Small intestine (tissue), 16 donors: ENCODE measurements at places on chromosomes 1 and 21.

GRCh38 chr1:68379085-68379478, 70.7 kb downstream of the RPE65 start:
- no peak for DNase-seq

DNA sequence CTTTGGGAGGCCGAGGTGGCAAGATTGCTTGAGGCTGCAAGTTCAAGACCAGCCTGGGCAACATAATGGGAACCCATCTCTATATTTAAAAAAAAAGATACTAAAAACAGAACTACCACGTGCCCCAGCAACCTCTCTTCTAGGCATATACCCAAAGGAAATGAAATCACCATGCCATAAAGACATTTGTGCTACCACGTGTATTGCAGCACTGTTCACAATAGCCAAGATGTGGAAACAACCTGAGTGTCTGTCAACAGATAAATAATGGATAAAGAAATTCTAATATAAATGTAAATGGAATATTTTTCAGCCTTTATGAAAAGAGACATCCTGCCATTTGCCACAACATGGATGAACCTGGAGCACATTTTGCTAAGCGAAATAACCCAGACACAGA, 128.6 kb downstream of the PCNX2 start:
- DNase-seq = no peak

GRCh38 chr1:5745800-5746610, 246.2 kb downstream of the NPHP4 start:
- peak; percentile 58 for DNase-seq

DNA sequence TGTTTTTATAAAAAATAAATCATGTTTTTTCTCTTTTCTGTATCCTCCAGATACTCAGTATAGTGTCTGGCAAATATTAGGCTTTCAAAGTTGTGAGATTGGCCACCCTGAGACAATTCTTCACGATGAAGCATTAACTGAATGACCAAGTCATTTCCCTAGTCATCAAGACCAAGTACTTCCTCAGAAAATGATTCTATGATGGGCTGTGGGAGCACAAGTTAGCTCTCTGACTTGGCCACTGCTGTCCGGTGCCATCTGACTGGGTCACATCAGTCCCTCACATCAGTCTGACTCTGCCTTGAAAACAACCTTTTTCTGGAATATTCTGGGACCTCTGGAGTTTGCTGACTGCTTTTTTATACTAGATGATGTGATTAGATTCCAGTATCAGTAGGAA, 13.5 kb upstream of the YRDC start:
- no peak for DNase-seq

GRCh38 chr1:91776068-91776794, 109.7 kb downstream of the TGFBR3 start:
- DNase-seq = no peak

GRCh38 chr1:20114021-20114648, 5.2 kb downstream of the PLA2G2D start:
- DNase-seq = no peak

GRCh38 chr1:220353229-220354012, 81.2 kb upstream of the RAB3GAP2 start:
- DNase-seq = no peak

DNA sequence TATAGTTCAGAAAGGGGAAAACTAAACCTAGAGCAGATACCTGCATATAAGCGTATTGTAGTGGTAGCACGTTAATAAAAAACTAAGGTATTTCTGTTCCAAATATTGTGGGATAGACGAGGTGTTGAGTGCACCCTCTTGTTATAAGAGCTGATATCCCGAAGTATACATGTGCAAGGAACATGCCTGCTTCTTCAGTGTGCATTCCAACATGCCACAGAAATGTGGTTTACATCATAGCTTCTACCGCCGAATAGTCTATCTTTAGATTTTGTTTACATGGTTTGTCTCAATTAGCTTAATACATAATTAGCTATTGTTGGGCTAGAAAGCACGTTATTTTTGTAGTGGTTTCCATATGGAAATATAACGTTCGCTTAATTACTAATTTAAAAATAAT, 2.2 kb downstream of the CHRM3 start:
- DNase-seq = no peak

- no peak for DNase-seq
Observed at GRCh38 chr1:228891272-228892034, 156.2 kb downstream of the RHOU start.

GRCh38 chr1:234836045-234836681, 226.2 kb upstream of the IRF2BP2 start:
- DNase-seq = no peak

- DNase-seq = no peak
Observed at GRCh38 chr1:107670397-107671040, 294.5 kb downstream of the VAV3 start.

DNA sequence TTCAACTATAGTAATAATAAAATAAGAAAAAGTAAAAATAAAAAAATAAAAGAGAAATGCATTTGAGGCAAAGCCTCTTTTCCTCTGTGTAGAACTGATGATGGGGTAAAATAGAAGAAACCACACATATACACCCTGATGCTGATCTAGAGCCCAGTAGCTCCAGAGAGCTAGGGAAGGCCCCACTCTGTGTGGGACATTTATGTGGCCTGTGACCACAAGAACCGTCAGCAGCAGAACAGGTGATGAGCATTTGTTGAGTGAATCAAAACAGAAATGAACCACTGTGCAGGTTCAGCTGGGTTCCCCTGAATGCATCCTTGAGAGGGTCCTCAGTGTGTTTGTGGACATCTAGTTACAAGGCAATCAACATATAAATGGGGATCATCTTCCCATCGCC, 221.8 kb upstream of the HOOK1 start:
- DNase-seq = no peak

DNA sequence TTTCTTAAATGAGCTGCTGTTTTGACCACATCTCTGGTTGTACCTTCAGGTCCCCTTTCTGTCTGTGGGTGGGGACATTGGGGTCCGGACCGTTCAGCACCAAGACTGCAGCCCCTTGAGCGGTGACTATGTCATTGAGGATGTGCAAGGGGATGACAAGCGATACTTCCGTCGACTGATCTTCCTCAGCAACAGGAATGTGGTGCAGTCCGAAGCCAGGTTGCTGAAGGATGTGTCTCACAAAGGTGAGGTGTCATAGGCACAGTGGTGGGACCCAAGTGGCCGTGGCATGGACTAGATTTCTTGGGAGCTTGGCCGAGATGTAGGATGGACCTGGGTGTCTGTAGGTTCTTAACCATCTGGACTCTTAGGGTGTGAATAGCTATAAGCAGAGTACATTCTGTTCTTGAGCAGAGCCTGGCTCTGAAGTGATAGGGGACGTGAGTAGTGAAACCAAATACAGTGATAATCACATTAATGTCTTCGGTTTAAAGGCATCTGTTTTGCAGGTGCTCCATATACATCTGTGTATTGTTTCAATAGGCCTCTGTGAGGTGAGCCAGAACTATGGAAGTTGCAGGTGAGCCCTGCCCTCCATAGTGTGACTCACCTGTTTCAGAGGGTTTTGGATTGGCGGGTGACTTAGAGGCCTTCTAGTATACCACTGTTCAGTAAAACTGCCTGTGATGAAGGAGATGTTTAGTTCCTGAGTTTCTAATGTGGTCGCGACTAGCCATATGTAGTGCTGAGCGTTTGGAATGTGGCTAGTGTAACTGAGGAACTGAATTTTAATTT, 6.4 kb downstream of the METTL13 start:
- DNase-seq = no peak

- DNase-seq = no peak
Observed at GRCh38 chr1:2605509-2606395, 19.2 kb downstream of the PRXL2B start.

GRCh38 chr1:212677136-212677535, 22.5 kb downstream of the BATF3 start:
- DNase-seq = no peak

DNA sequence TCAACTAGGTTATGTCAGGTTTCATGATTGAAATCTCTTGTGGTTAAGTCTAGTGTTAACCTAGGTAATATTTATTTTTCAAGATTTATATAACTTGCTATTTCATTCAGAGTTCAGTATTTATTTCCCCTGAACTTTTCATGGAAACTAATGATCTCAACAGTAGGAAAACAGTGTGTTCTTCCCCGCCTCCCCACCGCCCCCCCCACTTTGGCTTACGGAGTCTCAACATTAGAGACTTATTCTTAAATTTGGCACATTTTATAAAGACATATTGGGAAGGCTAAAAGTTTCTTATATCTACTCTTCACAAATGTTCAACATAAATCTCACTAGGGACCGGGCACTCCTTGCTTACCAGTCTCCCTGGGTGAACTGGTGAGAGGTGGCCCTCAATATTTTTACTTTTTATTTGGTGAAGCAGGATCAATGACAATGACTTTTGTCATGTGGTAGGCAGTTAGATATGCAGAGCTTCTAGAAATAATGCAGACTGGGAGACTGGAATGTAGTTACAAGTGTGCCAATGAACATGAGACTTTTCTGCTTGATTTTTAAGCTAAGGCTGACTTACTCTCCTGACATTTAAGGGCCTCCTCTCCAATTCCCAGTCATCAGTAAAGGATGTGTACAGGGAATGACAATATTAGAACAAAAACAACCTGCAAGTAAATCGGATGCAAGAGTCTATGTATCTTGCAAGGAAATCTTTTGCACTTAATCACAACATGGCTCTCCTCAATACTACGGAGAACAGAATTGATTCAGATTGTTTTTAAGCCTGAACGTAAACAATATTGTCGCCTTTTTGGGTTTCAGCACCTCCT, 1.7 kb upstream of the MAN1A2 start:
- DNase-seq = no peak

DNA sequence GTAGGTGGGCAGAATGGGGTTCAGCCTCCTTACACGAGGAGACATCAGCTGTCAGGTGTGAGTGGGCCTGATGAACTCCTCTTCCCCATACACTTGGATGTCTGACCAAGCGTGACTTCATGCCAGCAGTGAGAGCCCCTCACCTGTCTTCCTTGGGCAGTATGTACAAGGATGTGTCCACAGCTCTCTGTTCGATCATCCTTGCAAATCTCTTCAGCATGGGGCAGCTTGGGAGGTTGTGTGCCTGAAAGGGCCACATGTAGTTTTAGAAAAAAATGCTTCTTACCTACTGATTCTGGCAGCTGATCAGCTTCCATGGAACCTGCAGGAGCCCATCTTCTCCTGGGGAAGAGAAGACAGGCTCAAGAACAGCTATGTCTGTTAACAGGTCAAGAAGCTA, 18.0 kb downstream of the ACP6 start:
- DNase-seq = no peak

- DNase-seq = peak; percentile 39
Observed at GRCh38 chr1:12601700-12602658, 16.0 kb downstream of the DHRS3 start.

- no peak for DNase-seq
Observed at GRCh38 chr1:87535551-87535950, 206.9 kb downstream of the LMO4 start.

GRCh38 chr1:53373246-53373645, 45.4 kb upstream of the LRP8 start:
- DNase-seq = no peak

DNA sequence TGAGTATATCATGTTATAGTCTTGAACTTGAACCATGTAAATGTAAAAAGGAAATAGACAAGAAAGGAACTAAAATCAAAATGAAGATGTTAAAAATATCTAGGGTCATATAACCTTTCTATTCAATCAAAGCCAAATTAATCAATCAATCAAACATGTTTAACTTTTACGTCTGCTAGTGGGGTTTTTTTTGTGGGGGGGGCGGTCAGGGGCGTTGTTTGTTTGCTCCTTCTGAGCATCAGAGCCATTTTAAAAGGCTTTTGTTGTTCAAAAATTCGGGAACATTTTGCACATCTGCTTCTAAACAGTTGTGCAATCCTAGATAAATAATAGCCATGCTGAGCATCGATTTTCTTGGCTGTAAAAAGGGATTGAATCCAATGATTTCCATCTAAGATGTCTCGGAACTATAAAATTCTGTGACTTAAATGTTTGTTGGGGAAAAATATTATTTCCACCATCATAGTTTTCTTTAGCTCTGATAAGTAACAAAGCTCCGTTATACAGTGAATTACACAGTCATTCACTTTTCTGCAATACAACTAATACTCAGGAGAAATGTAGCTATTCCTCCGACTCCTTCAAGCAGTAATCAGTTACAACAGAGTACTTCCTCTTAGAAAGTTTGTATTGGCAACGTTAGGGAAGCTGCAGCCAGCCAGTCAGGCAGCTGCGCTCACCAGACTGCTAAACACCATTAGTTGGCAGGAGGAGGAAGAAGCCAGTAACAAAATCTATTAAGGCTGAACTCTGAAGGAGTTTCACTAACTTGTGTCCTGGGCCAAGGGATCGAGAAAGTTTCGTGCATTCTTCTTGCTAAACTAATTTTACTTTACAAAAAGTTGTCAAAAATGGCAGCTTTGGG, 2.2 kb downstream of the SPATA6 start:
- peak; percentile 76 for DNase-seq

DNA sequence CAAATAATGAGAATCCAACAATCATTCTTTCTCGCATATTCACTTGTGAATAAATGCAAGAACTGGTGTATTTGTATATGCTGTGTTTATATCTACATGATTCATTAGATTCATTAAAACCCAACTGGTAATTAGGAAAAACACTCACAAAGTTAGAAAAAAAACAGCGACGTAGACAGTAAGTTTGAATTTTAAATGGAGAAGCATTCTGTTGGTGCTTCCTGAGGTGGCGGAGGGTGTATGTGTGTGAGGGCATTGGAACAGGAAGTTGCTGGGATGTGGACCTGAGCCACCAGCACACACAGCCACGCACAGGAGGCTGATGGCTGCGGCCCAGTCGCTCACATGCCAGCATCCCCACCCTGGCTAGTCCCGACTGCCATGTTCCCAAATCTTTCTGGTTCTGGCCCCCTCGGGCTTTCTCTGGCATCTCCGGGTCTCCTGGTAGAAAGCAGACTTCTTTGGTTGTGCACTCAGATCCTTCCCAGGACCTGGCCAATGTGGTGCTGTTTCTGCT, 121.6 kb upstream of the IRF2BP2 start:
- DNase-seq = no peak

GRCh38 chr1:154760469-154760933, 109.6 kb downstream of the KCNN3 start:
- peak; percentile 67 for DNase-seq

DNA sequence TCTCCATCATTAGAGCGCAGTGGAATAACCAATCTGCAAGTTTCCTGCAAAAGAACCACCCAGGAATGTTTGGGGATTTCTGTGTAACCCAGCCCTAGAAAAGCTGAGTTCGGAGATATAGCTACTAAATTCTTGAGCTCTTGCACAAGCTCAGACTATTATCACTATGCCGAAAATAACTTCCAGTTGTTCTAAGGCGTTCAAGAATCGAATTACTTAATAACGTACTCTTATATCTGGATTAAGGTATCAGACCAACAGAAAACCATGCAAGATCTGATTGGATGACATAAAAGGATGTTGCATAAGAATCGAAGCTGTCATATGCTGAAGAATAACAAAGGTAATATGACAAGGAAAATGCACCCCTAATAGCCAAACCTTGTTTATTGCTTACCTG, 7.5 kb upstream of the LAMC2 start:
- no peak for DNase-seq
